Activated naive CD4-positive, alpha-beta T cell (primary cell): ENCODE measurements at places on chromosomes 3 and 15.

- no peak for DNase-seq
Measured at GRCh38 chr15:79211481-79211880, 71.0 kb upstream of the ANKRD34C start.

GRCh38 chr3:14657579-14657978, 6.0 kb downstream of the CCDC174 start:
- no peak for DNase-seq

- DNase-seq = no peak
Measured at GRCh38 chr15:26439681-26440080, 333.2 kb downstream of the GABRB3 start.

DNA sequence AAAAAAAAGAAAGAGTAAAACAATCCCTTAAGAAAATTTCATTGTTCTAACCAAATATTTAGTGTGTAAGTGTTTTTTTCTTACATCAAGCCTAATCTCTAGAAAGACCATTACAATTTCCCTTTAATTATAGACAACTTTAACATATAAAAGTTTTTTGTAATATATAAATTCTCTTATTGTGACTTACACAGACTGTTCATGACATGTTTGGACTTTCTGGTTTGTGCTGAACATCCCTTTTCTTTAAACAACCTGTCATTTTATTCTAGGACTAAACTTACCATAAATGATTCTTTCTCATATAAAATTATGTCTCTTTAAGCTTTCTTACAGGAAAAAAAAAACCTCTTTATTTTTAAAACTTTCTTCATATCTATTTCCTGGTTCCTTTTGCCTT, 13.0 kb upstream of the BTLA start:
- DNase-seq = no peak

DNA sequence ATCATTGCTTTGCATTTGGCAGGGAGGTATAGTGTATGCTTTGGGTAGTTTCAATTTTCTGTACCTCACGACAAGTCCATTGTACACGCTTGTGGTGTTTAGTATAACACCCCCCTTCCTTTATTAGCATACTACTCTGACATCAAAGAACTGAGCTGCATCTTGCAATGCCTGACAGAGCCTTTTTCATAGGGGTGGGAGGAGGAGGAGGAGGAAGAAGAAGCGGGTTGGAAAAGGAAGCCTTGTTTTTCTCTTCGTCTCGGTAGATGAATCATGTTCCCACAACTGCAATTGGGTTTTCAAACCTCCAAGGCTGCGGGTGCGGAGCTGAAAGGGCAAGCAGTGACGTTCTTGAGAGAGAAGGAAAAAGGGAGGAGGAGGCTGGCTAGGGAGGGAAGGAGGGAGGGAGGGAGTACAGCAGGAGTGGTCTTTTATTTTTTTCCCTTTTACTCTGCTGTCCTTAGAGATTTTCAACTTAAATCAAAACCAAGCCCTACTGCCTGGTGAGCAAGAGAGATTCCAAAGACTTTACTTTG, 175.7 kb downstream of the KLHL25 start:
- DNase-seq = peak; percentile 16

DNA sequence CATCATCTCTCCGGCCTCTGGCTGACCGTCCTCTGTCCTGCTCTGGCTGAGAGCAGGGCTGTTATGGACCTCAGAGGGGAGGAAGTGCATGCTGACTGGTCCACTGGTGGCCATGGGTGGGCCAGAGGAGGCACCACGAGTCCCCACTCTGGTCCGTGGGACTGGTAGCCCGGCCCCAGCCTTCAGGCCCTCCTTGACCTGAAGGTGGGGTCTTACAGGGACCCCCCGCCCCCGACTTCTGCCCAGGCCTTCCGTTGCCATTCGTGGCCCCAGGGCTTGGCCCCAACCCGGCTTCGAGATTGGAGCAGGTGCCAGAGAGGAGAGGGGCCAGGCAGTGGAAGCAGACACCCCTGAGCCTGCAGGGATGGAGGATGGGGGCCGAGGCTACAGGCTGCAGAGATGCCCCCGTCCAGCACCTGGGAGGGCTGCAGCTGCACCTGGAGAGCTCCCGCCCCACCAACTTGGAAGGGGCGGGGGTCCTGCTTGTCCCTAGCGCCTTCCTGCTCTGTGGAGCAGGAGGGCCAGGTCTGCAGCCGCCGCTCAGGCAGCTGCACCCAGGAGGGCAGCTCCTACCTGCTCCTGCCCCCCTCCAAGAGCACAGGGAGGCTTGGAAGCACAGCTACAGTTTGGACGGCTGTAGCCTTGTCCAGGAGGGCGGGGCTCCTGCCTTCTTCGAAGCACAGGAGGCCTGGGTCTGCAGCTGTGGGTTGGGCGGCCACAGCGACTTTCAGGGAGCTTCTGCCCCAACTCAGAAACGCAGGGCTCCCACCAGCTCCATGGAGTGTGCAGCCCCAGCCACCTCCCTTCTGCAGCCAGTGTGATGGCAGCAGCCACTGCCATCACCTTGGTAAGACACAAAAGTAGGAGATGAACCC, 142.5 kb downstream of the KLF13 start:
- DNase-seq = no peak

- DNase-seq = no peak
Measured at GRCh38 chr3:71392251-71392650, 191.3 kb downstream of the FOXP1 start.

GRCh38 chr15:25510146-25510545, 71.3 kb upstream of the UBE3A start:
- DNase-seq = no peak

DNA sequence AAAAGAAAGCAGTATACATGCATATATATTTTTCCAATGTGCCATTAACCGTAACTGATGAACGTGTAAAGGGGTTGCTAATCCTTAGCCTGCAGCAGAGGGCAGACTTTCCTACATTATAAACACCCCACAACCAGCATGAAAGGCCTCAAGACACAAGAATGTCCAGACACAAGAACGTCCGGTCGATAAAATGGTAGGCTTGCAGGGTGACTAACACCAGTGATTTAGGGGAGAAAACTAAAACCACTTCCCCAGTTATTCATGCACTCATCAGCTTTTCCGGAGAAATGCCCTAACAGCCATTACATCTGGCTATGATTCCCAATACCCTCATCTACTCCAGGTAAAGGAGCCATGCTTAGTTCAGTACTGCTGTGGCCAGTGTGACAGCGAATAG, 57.4 kb downstream of the LRTM1 start:
- DNase-seq = no peak

GRCh38 chr3:4761759-4762158, 217.5 kb upstream of the BHLHE40 start:
- no peak for DNase-seq

DNA sequence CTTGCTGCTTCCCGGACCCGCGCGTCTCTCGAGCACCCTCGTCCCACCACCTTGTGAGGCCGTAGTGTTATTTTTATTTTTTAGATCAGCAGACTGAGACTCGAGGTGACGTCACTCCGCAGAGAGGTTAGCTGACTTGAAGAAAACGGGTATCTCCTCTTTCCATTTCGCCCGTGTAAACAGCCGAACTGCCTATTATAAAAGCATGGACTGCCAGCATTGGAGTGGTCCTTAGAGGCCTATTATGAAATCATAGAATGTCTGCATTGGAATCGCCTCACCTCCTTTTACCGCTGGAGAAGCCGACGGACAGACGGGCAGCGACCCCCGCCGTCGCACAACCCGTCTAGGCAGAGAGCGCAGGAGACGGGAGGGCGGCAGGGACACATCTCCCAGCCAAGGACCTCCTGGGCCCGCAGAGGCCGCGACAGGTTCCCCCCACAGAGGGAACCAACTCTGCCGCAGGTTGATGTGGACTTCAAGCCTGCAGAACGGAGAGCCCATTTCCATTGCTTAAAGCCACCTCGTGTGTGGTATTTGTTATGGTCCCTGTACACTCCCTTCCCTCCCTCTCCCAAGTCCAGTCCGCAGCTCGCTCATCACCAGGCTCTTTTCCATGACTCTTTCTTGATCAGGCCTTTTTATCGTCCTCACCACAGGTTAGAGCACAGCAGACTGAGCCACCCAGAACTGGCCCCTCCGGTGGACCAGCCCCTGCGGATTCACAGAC, 540 bp upstream of the PPP1R2 start:
- no peak for DNase-seq

DNA sequence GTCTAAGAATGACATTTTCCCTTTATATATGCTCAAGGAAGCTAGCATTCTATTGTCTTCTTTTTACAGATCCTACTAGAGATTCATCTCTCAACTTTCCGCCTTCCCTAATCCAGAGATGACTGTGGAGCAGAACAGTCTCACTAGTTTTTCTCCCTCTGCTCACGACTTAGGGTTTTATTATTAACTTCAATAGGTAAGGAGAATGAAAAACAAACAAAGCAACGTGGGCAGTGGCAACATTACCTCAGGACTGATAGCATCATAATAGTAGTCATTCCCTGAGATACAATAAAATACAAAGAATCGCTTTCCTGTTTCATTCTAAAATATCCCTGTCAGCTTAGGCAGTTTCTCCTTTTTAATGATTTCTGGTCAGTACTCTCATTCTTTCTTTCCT, 154.3 kb upstream of the PLAAT1 start:
- no peak for DNase-seq
